ENCODE measurements at places on chromosomes 1 and 21.
A peak's percentile ranks its signal among the peaks of the same experiment; 100 is the strongest.

- no peak for DNase-seq
Observed at GRCh38 chr1:100597061-100597741, 59.3 kb downstream of the GPR88 start.

- no peak for DNase-seq
Observed at GRCh38 chr1:219304227-219305226, 130.8 kb downstream of the LYPLAL1 start.

GRCh38 chr21:23452384-23453083 is 2154.7 kb downstream of the MRPL39 start:
- no peak for DNase-seq

DNA sequence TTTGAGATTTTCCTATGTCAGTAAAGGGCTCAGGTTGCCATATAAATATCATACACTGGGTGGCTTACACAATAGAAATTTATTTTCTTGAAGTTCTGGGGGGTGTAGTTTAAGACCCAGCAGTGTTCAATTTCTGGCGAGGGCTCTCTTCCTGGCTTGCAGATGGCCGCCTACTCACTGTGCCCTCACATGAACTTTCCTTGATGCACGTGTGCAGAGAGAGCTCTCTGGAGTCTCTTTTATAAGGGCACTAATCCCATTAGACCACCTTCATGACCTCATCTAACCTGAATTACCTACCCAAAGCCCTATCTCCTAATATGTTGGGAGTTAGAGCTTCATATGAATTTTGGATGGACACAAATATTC is 21.1 kb downstream of the TMEM51 start:
- DNase-seq = no peak

- no peak for DNase-seq
Observed at GRCh38 chr1:228099331-228099732, 3.8 kb downstream of the C1orf35 start.

GRCh38 chr1:54825696-54826095 is 24.6 kb upstream of the TTC22 start:
- DNase-seq = no peak

- DNase-seq = no peak
Observed at GRCh38 chr1:2504225-2504948, 22.0 kb downstream of the PANK4 start.

DNA sequence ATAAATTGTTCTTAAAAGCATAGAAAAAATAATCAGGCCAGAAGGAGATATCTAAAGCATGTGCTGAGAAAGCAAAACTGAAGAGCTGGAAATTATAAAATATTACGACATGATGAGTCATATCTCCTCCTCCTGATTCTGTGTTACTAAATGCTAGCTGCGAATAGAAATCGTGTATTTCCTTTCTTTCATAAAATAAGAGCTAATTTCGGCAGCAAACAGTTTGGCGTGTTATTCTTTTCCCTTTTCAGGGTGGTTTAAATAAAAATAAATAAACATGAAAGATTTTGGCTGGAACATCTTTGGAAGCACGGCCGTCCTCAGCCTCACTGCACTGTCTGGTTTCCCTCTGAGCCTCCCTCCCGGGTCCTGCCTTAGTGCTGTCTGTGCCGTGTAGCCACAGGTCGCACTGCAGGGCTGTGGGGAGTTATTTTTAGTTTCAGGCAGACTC is 56.0 kb downstream of the ADARB1 start:
- no peak for DNase-seq

GRCh38 chr1:175245324-175245723 is 52.7 kb upstream of the KIAA0040 start:
- no peak for DNase-seq

DNA sequence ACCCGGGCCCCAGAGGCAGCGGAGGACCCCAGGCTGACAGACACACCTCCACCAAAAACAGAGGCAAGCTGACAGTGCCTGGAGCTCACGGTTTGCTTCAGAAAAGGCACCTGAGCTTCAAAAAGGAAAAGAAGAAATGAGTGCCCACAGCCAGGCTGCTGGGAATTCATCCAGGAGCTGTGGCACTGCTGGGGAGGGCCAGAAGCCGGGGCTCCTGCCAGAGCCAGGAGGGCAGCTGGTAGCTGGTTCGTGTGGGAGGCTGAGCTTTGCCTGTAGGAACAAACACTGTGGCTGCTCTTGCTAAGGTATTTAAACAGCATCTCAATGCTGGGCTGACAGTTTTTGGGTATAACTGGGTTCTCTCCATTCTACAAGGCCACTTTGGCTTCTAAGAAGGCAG is 19.5 kb downstream of the KCNJ6 start:
- no peak for DNase-seq

- DNase-seq = no peak
Observed at GRCh38 chr1:108055387-108055786, 90.4 kb upstream of the VAV3 start.

GRCh38 chr1:117346206-117346928 is 20.9 kb upstream of the MAN1A2 start:
- no peak for DNase-seq

DNA sequence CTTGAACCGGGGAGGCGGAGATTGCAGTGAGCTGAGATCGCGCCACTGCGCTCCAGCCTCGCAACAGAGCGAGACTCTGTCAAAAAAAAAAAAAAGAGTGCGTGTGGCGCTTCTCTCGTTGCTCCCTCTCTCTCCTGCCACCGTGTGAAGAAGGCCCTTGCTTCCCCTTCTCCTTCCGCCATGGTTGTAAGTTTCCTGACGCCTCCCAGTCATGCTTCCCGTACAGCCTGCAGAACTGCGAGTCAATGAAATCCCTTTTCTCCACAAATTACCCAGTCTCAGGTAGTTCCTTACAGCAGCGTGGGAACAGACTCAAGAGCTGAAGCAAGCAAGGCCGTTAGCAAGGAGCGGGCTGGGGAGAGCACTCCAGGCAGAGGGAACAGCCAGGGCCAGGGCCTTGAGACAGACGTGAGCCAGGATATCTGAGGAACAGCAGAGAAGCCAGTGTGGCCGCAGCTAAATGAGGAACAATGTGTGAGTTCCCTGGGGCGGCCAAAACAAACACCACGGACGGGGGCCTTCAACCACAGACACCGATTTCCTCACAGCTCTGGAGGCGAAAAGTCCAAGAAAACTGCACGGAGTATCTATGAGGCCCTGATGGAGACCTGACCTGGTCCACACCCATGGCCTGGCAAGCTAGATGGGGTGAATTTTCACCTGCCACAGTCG is 54.2 kb upstream of the ETS2 start:
- no peak for DNase-seq

DNA sequence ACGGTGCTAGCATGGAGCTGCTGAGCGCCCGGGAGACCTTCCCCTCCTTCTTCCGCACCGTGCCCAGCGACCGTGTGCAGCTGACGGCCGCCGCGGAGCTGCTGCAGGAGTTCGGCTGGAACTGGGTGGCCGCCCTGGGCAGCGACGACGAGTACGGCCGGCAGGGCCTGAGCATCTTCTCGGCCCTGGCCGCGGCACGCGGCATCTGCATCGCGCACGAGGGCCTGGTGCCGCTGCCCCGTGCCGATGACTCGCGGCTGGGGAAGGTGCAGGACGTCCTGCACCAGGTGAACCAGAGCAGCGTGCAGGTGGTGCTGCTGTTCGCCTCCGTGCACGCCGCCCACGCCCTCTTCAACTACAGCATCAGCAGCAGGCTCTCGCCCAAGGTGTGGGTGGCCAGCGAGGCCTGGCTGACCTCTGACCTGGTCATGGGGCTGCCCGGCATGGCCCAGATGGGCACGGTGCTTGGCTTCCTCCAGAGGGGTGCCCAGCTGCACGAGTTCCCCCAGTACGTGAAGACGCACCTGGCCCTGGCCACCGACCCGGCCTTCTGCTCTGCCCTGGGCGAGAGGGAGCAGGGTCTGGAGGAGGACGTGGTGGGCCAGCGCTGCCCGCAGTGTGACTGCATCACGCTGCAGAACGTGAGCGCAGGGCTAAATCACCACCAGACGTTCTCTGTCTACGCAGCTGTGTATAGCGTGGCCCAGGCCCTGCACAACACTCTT is 1.1 kb downstream of the TAS1R3 start:
- no peak for DNase-seq

DNA sequence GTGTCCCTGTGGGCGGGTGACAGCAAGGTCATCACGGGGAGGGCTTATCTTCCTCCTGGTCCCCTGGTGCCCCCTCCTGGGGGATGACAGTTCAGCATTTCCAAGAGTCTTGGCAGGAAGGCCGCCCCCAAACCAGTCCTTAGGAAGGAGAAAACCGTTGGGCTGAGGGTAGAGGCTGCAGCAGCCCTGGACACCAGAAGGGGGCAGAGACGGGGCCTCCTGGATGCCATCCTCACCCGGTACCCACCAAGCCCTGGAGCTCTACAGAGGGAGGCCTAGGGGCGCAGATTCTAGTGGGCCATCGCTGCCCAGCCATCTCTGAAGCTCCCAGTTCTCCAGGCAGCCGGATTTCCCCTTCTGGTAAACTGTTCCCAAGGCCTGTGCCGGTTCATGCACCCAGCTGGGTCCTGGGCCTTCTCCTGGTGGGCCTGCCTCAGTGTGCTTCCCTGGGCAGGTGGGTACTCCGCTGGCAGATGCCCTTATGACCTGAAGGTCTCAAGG is 14.8 kb upstream of the ZNF669 start:
- DNase-seq = no peak

DNA sequence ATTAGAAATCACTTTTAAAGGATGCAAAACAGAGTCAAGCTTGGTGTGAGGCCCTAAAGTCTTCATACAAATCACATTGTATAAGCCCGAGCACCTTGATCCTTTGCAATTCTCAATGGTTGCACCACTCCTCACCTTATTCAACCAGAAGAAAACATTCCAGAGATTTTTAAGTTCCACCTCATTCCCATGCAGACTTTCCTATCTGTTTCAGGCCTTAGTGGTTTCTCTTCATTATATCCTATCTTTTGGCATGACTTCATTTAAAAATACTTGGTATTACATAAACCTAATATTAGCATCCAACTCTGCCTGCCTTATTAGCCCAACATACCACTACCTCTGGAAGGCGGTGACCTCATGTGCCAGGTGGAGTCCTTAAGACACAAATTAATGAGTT is 9.3 kb upstream of the GREM2 start:
- DNase-seq = no peak

DNA sequence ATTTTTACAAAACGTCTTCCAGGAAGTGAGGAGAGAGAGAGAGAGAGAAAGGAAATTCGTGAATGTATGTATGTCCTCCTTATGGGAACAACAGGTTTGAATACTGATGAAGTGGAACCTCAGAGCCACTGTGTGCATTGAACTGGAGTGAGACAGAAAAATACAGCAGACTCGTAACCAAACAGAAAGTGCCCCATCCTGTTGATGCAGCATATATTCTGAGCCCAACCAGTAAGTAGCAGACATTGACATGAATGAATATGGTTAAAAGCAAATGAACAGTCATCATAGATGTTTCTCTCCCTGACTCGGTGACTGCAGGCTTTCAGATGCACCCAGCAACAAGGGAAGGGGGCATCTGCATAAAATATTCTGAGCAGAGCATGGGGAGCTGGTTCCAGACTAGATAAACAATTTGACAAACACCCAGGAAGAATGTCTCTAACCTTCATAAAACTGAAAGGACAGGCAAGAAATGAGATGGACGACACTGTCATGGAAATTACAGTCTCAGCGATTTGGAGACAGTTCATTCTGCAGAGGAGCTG is 471.0 kb upstream of the PBX1 start:
- no peak for DNase-seq

DNA sequence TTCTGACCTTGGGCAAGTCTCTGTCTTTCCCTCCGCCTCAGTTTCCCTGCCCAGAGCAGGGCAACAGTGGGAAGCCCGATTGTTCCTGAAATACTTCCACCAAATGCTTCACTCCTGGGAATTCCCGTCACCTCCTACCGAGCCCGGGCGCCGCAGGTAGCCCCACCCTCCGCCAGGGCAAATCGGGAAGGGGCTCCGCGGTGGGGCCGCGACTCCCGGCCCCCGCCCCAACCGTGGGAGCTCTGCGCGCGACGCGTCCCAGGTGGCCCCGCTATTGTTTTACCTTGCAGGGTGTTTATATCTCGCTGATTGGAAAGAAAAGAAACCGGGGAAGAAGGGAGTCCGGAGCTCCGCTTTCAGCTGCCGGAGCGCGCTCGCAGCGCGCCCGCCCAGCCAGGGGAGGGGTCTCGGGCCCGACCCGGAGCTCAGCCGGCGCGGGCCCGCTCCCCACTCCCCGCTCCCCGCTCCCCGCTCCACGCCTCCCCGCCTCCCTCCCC is 407 bp downstream of the IGSF3 start:
- no peak for DNase-seq

DNA sequence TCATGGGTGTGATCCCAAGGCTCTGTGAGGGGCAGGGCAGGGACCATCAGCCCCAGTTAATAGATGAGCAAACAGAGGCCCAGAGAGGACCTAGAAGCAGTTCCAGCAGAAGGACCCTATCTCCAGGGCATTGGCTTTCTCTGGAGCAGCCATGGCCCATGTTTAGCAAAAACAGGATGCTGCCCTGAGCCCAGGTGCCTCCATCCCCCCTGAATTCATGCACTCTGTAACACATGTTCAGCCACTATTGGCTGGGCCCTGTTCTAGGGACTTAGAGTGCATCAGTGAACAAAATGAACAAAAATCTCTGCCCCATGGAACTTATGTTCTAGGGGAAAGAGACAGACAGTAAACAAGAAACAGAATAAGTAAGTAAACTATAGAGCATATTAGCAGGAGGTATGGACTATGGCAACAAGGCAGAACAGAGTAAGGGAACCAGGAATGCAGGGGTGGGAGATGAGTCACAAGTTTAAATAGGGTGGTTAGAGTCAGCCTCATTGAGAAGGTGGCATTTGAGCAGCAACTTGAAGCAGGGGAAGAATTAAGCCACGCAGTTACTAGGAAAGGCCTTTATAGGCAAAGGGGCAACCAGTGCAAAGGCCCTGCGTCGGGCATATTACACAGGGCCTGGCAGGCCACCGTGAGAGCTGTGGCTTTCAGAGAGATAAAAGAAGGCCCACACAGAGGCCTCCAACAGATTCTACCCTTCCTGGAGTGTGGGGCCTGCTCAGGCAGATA is 185.9 kb upstream of the EDN2 start:
- no peak for DNase-seq

- DNase-seq = no peak
Observed at GRCh38 chr1:221594576-221594975, 147.3 kb downstream of the DUSP10 start.

- DNase-seq = no peak
Observed at GRCh38 chr1:53477651-53478501, 18.7 kb downstream of the DMRTB1 start.

DNA sequence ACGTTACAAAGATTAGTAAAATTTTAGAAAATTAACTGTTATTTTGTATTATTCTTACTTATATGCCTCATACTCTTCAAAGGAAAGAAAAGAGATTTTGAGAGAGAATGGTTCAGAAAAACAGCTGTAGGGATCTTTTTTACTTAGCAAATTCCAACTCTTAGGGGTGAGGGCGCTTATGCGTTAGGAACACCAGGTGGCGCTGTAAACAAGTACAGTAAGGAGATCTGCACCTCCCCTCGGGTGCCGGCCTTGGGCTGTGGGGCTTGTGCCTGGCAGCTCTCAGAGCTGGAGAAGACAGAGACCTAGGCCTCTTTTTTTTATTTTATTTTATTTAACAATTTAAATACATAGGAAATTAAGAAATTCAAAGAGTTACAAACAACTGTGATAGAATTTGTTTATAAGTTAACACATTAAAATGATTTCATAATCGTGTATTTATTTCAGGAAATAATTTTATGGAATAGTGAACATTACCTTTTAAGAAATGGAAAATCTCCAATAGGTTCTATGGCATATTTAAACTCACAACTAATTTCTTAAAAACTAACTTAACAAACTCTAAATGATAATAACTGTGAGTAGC is 32.6 kb downstream of the UTP25 start:
- peak; percentile 47 for DNase-seq

GRCh38 chr1:219324629-219325367 is 151.1 kb downstream of the LYPLAL1 start:
- no peak for DNase-seq

Data from activated CD4-positive, alpha-beta T cell treated with anti-CD3 and anti-CD28 coated beads, Interleukin-2, amount 50 U/mL, for 24 hours (primary cell).